ENCODE measurements at places on chromosomes 3 and 15. TPM values are rescaled to one million over a fixed set of nuclear protein-coding genes. Genes with fewer than 3 reads are reported as not detected.

The PP2D1 gene
- not detected for total RNA-seq

The ZDHHC3 gene
- total RNA-seq: 258 TPM

The GTF2E1 gene
- total RNA-seq: 11.4 TPM

The SH2D7 gene
- total RNA-seq: not detected

The HEMK1 gene
- total RNA-seq: 7.3 TPM

The TTLL13 gene
- total RNA-seq: not detected

The GOLGA8Q gene
- total RNA-seq: 2.7 TPM

The RFC4 gene
- total RNA-seq: 226 TPM

The CD276 gene
- total RNA-seq: 110 TPM

The RASGRP1 gene
- total RNA-seq: 0.40 TPM

The GRM2 gene
- not detected for total RNA-seq

The EIF2A gene
- 132 TPM for total RNA-seq

The NAALADL2 gene
- 17.3 TPM for total RNA-seq

The CLDN18 gene
- total RNA-seq: not detected

The LAMB2 gene
- 145 TPM for total RNA-seq

The THRB gene
- total RNA-seq: 37.5 TPM

The ANKRD63 gene
- not detected for total RNA-seq

The CD200 gene
- total RNA-seq: 4.1 TPM

The MAPKAPK3 gene
- 27.6 TPM for total RNA-seq

The ESYT3 gene
- 6.0 TPM for total RNA-seq

The THOC7 gene
- 54.5 TPM for total RNA-seq

The IVD gene
- total RNA-seq: 52.0 TPM

The CSPG5 gene
- total RNA-seq: not detected

The PFN2 gene
- 14.1 TPM for total RNA-seq

The FMN1 gene
- total RNA-seq: 59.4 TPM

The SLC12A6 gene
- total RNA-seq: 21.7 TPM

The MBD4 gene
- total RNA-seq: 28.6 TPM

The KIF15 gene
- total RNA-seq: 0.95 TPM

The GPR62 gene
- total RNA-seq: not detected

The CSPG4 gene
- 11.2 TPM for total RNA-seq

The STAB1 gene
- total RNA-seq: 69.2 TPM

The PATL2 gene
- 3.0 TPM for total RNA-seq

The COL7A1 gene
- total RNA-seq: 17.7 TPM

The CLRN1 gene
- not detected for total RNA-seq

The PAQR5 gene
- total RNA-seq: 80.0 TPM

The SPINK8 gene
- total RNA-seq: not detected

The CCDC14 gene
- total RNA-seq: 112 TPM

The CSTA gene
- 1.4 TPM for total RNA-seq

The ALG1L2 gene
- total RNA-seq: not detected

The DUOX1 gene
- total RNA-seq: not detected

The WDR72 gene
- total RNA-seq: 0.14 TPM

The SKOR1 gene
- not detected for total RNA-seq

The HIGD2B gene
- not detected for total RNA-seq

The RPL39L gene
- total RNA-seq: not detected

The ZBTB11 gene
- total RNA-seq: 29.1 TPM
